ENCODE measurements at places on chromosomes 13 and 19.
A peak's percentile ranks its signal among the peaks of the same experiment; 100 is the strongest.

DNA sequence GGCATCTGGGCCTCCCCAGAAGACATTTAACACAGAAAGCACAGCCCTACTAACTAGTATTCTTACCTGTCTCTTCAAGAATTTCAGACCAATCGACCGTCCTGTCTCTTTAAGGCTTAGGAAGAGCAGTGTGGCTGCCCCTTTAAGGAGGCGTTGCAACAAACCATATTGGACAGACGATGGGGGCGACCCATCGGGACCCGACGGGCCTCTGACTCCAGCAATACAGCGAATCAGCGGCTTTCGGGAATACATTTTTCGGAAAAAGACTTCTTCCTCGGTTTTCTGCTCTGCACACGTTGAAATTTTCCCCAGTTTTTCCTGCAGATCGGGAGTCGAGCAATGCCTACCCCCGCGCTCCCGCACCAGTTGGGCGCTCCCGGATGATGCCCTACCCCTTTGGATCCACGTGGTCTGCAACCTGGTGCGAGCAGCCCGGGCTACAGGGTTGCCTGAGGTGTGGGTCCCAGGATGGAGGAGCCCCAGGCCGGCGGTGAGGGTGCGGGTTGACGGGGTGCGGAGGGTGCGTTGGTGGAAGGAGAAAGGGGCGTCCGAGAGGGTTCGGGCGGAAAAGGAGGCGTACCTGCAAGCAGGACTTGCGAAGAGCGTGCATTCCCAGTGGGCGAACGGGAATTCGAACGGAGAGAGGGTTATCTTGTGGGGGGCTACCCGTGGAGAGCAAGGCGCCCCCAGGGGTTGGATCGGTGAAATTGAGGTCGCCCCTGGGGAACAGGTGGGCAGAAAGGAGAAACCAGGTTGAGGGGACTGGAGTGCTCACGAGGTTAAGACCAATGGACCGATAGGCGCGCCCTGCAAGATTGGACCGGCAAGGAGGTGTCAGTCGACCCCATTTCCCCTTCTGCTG is at the start of gene POLR1G:
TSS of gene POLR1G (plus strand) at position 419 of the 865 bp plus-strand sequence. CDS start at position 472, 53 bp downstream.
- peak; percentile 81 for DNase-seq

DNA sequence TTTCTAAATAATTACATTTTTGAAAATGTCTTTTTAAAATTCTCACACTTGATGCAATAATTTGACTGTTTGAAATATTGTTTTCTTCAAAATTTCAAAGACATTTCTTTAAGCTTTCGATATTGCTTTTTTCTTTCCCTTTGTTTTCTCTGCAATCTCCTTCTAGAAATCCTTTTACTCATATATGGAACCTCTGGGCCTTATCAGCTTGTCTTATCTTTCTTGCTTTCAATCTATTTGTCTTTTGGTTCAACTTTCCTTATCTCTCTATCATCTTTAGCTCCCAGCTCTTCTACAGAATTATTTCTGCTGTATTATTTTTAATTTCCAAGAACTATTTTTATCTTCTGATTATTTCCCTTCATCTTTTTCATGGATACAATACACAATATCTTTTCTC is 80.7 kb upstream of the DIAPH3 start:
- DNase-seq = no peak

DNA sequence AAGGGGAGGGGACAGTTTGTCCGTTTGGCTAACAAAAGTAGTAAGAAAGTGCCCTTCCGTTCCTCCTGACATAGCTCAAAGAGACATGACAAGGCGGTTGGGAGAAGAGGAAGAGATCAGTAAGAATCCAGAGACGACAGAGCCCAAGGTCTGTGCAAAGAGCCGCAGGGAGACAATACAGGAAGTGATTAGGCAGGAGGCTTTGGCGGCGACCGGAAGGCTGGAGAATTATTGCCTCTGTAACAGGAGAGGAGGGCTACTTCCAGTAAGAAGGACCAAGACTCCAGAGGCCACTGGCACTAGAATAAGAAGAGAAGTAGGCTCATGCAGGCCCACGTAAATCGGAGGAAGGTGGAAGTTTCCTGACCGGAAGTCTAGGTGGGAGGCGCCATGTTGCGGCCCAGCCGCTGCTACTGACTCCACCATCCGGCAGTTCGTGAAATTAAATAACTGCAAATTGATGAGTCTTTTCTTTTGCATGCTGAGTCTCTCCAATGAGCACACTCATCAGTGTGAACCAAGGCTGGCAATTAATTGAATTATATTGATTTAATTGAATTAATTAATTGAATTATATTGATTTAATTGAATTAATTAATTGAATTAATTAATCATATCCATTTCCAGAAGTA is 9.9 kb downstream of the RFX2 start:
- DNase-seq = no peak

DNA sequence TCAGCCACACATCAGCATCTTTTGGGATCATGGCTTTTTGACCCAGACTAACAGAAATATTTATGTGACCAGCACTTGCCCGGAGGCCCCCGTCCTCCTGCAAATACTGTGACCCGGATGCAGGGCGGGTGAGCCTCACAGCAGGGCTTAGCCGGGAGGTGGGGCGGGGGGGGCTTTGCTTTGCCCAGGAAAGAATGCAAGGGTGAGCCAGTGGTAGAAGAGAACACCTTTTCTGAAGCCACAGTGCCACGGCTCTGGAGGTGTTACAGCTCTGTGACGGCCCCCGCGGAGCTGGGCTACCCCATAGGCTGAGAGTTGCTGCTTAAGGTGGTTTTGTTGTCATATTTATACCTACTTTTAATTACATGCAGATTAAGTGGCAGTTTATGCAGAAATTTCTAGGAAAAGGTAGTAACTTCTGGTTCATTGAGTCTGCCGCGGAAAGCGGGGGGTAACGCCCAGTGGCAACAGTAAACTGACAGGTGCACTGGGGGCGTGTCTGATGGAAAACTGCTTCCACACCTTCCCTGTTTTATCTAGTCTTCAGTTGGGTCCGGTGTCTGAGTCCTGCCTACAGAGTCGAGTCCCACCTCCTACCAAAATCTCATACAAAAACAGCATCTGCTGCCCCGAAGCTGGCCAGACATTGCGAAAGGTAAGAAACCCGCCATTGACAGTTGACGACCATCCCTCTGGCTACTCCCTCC is 187.9 kb downstream of the TEX29 start:
- DNase-seq = no peak

GRCh38 chr13:26920614-26921355 is 160.2 kb upstream of the GPR12 start:
- DNase-seq = no peak

DNA sequence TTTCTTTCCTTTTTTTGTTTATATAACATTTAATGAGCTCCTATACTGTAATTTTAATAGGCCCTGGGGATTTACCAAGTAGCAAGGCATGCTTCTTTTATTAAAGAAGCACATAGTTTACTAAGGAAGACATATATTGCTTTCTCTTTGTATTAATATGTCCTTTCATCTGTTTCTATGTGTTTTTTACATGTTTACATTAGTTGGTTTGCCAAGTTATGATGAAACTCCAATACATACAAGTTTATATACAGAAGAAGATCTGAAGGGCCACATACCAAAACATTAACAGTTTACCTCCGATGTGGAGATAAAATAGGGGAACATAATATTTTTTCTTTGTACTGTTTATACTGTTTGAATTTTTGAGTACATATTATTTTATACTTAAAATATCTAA is 100.9 kb downstream of the LACC1 start:
- DNase-seq = no peak

All from HepG2 (cell line).